ENCODE measurements at places on chromosomes 11 and 22. TPM values are rescaled to one million over a fixed set of nuclear protein-coding genes. Genes with fewer than 3 reads are reported as not detected.
A peak's percentile ranks its signal among the peaks of the same experiment; 100 is the strongest.

GRCh38 chr22:22235558-22235957 lies 9.0 kb upstream of the VPREB1 start:
- H3K27me3 ChIP-seq = no peaks in the 10 kb centered on the region
- no peak overlapping the region for H3K27ac ChIP-seq
- DNase-seq = no peak
- H3K4me1 ChIP-seq = no peaks in the 10 kb centered on the region

DNA sequence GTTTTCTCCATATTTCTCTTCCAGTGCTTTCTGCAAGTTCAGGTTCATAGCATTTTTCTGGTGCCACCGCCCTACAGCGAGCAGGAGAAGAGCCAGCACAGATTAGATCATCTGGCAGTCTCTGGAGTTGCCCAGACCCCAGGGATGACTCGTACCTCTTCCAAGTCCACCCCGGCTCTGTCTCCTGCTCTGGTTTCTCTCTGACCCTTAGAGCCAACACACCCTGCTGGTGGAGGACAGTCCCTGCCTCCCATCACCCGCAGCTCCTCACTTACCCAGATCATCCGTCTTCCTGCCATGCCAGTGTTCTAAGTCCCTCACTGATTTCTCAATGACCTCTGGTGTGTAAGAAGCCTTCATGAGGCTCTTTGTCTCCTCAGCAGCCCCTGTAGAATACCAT lies 28.0 kb downstream of the TST start:
- DNase-seq = no peak
- no peaks in the 10 kb centered on the region for H3K36me3 ChIP-seq
- H3K4me3 ChIP-seq = no peak overlapping the region
- no peaks in the 10 kb centered on the region for H3K4me1 ChIP-seq

DNA sequence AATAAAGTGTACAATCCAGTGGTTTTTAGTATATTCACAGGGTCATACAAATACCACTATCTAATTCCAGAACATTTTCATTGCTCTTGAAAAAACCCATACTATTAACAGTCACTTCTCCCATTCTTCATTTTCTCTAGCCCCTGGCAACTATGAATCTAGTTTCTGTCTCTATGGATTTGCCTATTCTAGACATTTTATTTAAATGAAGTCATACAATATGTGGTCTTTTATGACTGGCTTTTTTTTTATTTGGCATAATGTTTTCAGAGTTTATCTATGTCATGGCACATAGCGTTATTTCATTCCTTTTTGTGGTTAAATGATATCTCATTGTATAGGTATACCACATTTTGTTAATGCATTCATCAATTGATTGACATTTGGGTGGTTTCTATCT lies 59.4 kb downstream of the KDM2A start:
- no peaks in the 10 kb centered on the region for H3K27me3 ChIP-seq
- no peak for DNase-seq
- peaks cover 2% of the 10 kb centered on the region for H3K36me3 ChIP-seq
- H3K27ac ChIP-seq = no peak overlapping the region
- H3K4me1 ChIP-seq = no peaks in the 10 kb centered on the region

GRCh38 chr11:91817996-91818395 lies 406.6 kb upstream of the FAT3 start:
- no peak overlapping the region for H3K27ac ChIP-seq
- DNase-seq = no peak

DNA sequence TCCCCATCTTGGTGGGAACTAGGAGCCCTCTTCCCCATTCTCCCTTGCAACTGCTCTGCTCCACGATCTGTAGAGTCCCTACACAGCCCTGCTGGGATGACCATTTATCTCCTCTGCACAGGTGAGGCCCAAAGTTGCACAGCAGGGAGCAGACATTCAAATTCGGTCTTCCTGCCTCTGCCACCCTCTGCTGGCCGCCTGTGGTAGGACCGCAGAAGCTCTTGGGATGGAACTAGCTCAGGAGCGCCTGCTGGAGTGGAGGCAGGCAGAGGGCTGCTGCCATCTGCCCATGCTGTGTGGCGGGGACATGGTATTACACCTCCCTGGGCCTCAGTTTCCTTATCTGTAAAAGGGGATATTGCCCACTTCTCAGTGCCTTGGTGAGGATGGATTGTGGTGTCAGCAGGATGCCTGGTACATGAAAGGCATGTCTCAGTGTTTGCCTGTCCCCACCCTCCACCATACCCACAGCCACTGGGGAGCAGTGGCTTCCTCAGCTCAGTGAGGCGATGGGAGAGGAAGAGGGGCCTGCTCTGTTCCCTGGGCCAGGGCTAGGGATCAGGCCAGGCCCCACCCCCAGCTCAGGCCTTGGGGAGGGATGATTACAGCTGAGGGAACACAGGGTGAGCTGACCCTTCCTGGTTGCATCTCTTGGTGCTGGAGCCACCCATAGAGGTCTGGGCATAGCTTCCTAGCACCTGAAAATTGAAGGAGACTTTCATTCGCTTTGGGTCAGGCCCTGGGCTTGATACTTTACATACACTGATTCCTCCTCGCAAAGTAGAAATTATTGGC lies 11.3 kb upstream of the OMP start:
- H3K36me3 ChIP-seq = no peaks in the 10 kb centered on the region
- DNase-seq = peak; percentile 82
- H3K4me1 ChIP-seq = peaks cover 3% of the 10 kb centered on the region
- H3K4me3 ChIP-seq = no peak overlapping the region

The KRTAP5-7 gene
- 3.9 TPM for total RNA-seq

The VWCE gene
- 2.3 TPM for total RNA-seq

The SCUBE1 gene
- total RNA-seq = 7.8 TPM

The TSPAN4 gene
- 80.6 TPM for total RNA-seq

The TLCD5 gene
- total RNA-seq = 0.19 TPM

DNA sequence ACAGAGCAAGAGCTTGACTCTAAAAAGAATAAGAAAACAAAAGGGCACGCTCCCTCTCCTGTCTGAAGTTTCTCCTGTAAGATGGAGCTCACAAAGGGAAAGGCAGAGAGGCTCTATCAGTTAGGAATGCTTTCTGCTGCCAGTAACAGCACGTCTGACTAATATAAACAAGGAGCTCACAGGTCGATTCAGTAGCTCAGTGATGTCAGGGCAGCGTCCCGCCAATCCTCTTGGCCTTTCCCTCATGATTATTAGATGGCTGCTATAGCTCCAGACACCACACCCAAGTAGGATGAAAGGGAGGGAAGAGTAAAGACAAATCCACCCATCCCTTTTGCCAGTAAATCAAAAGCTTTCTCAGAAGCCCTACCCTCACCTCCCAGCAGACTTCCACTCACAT lies 51.3 kb upstream of the HMGXB4 start:
- H3K4me3 ChIP-seq = no peak overlapping the region
- H3K4me1 ChIP-seq = no peaks in the 10 kb centered on the region
- no peak for DNase-seq
- H3K36me3 ChIP-seq = no peaks in the 10 kb centered on the region
- no peaks in the 10 kb centered on the region for H3K27me3 ChIP-seq

The CHRM1 gene
- not detected for total RNA-seq

DNA sequence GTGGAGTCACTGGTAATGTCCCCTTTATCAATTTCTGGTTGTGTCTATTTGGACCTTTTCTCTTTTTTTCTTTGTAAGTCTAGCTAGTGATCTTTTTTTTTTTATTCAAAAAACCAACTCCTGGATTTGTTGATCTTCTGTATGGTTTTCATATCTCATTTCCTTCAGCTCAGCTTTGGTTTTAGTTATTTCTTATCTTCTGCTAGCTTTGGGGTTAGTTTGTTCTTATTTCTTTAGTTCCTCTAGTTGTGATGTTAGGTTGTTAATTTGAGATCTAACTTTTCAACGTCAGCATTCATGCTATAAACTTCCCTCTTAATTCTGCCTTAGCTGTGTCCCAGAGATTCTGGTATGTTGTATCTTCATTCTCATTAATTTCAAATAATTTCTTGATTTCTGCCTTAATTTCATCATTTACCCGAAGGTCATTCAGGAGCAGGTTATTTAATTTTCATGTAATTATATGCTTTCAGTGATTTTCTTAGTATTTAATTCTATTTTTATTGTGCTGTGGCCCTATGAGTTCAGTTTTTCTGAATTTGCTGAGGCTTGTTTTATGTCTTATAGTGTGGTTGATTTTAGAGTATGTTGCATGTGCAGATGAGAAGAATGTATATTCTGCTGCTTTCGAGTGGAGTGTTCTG lies 29.0 kb downstream of the PI4KA start:
- peaks cover 23% of the 10 kb centered on the region for H3K36me3 ChIP-seq
- no peaks in the 10 kb centered on the region for H3K27me3 ChIP-seq
- H3K27ac ChIP-seq = no peak overlapping the region
- H3K4me3 ChIP-seq = no peak overlapping the region
- no peaks in the 10 kb centered on the region for H3K4me1 ChIP-seq
- DNase-seq = no peak

- H3K36me3 ChIP-seq = no peaks in the 10 kb centered on the region
- no peaks in the 10 kb centered on the region for H3K27me3 ChIP-seq
- no peak overlapping the region for H3K4me3 ChIP-seq
- DNase-seq = no peak
- H3K4me1 ChIP-seq = no peaks in the 10 kb centered on the region
These were observed 12.4 kb upstream of the PLEKHB1 start for GRCh38 chr11:73633999-73634398.

The C22orf42 gene
- not detected for total RNA-seq

- no peaks in the 10 kb centered on the region for H3K27me3 ChIP-seq
- H3K27ac ChIP-seq = no peak overlapping the region
- no peaks in the 10 kb centered on the region for H3K4me1 ChIP-seq
- DNase-seq = no peak
- H3K36me3 ChIP-seq = no peaks in the 10 kb centered on the region
These were observed 32.6 kb downstream of the MYO18B start for GRCh38 chr22:25774575-25775026.

The SLC15A3 gene
- total RNA-seq = 10.8 TPM

The CYP2R1 gene
- total RNA-seq = 7.5 TPM

DNA sequence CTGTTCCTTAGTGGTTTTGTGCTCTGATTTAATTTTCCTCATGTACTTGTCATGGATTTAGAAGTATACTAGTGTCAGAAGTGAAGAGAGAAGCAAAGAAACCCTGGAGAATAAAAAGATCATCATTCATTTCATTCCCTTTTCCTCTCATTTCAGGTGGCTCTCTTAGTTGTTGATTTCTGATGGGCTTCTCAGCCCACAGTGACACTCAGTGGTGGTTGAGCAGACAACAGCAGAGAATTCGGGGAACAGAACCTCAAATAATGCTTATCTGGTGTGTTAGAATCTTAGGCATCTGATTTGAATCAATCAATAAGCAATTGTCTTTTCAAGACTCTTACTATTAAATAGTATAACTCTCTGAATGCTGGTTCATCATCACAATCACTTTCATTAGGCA lies 1289.4 kb downstream of the FAM181B start:
- H3K4me1 ChIP-seq = no peaks in the 10 kb centered on the region
- DNase-seq = no peak
- H3K4me3 ChIP-seq = no peak overlapping the region
- no peaks in the 10 kb centered on the region for H3K27me3 ChIP-seq
- no peak overlapping the region for H3K27ac ChIP-seq
- H3K36me3 ChIP-seq = no peaks in the 10 kb centered on the region

The FADS1 gene
- total RNA-seq = 18.7 TPM

DNA sequence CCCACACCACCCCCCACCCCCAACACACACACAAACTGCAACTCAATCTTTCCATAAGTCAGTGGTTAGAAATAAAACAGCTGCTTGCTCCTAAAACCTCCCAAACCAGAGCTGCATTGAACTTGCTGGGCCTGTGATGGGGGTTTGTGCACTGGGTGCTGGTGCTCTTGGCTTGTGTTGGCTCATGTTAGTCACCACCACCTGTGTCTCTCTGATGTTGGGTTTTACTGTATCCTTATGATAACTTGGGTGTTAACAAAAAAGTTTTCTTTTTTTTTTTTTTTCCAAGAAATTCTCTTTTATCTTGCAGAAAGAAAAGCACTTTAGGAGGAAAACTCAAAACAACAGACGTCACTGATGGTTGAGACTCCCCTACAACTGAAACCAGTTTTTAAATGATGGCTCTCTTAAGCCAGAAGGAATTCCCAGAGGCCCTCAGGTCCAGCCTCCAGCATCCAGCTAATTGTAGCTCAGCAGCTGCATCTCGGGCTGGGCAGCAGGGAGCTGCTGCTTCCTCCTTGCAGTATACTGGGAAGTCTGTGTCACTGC lies 79.9 kb upstream of the DRD2 start:
- no peaks in the 10 kb centered on the region for H3K27me3 ChIP-seq

DNA sequence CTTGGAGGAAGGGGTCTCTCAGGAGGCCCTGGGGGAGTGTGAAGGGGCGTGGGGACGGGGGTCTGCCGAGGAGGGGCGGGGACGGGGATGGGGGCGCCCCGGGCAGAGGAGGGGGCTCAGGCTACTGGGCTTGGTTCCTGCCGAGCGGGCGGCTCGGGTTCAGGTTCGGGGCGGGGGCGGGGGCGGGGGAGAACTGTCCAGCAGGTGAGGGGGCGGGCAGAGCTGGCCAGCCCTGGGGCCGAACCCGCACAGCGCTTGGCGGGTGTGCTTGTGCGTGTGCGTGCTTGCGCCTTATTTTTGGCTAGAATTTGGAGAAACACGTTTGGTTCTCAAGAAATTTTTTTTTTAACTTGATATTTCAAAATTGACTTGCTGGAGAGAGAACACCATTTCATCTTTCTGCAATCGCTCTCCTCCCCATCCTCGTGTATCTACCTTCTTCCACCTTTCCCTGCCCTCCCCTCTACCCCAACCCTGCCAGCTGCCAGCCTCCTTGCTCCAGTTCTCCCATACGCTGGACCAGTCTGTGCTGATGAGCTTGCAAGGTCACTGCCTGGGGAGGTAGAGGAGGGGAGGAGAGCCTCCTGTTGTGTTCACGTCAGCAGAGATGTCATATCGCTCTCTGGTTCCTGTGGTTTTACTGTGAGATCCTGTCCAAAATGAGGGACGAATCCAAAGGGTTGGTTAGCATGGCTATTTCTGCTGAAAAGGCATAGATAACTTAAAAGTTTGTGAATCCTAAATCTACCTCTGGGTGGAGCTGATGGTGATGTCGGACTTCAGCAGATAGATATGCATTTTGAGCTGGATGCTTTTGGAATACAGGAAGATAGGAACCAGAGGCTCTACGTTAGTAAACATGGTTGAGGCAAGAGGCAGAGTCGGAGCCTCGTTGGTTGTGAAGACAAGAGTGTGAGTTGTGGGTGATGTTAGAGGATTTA lies 668 bp downstream of the MADD start:
- no peaks in the 10 kb centered on the region for H3K27me3 ChIP-seq
- no peak for DNase-seq
- peaks cover 15% of the 10 kb centered on the region for H3K36me3 ChIP-seq
- no peaks in the 10 kb centered on the region for H3K4me1 ChIP-seq
- peak overlapping the region; percentile 93 for H3K27ac ChIP-seq
- peak overlapping the region; percentile 79 for H3K4me3 ChIP-seq

The RTN4R gene
- total RNA-seq = 7.6 TPM

The SEPTIN3 gene
- not detected for total RNA-seq

- H3K27me3 ChIP-seq = no peaks in the 10 kb centered on the region
- no peaks in the 10 kb centered on the region for H3K36me3 ChIP-seq
- H3K4me1 ChIP-seq = peaks cover 7% of the 10 kb centered on the region
- H3K27ac ChIP-seq = no peak overlapping the region
These were observed 59.8 kb downstream of the TMEM135 start for GRCh38 chr11:87097582-87097981.

GRCh38 chr22:49331878-49332277 lies 495.8 kb downstream of the BRD1 start:
- H3K36me3 ChIP-seq = no peaks in the 10 kb centered on the region
- no peak overlapping the region for H3K27ac ChIP-seq
- H3K27me3 ChIP-seq = no peaks in the 10 kb centered on the region
- no peak overlapping the region for H3K4me3 ChIP-seq
- no peak for DNase-seq

The APOA5 gene
- 1,064 TPM for total RNA-seq

Data from right lobe of liver (tissue), 6 donors.